Activated naive CD8-positive, alpha-beta T cell treated with anti-CD3 and anti-CD28 coated beads, Interleukin-2, amount 50 U/mL, for 24 hours (primary cell): ENCODE measurements at places on chromosomes 13 and 19.

- no peak for DNase-seq
- no peaks in the 10 kb centered on the region for H3K4me1 ChIP-seq
- H3K4me3 ChIP-seq, result no peak overlapping the region
- peaks cover 2% of the 10 kb centered on the region for H3K36me3 ChIP-seq
- no peak overlapping the region for H3K27ac ChIP-seq
Measured at GRCh38 chr13:73268306-73268705, 209.5 kb downstream of the KLF5 start.

DNA sequence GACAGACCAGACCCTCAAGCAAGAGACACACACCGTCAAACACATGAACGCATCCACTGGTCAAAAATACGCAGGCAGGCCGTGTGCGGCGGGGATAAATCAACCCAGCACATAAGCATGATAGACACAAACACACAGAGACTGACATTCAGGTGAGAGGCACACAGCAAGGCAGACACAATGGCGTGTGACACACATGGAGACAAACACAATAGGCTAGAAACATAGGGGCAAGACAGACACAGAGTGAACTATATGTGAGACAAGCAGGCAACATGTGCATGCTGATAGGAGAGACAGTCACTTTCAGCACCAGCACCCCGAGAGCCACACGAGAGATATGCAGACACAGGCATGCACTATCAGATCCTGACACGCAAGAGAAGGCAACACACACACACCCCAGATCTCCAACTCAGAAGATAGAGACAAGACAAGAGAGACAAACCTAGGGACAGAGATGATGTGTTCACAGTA is 6.9 kb upstream of the JUNB start:
- no peaks in the 10 kb centered on the region for H3K36me3 ChIP-seq
- H3K27ac ChIP-seq, result no peak overlapping the region
- DNase-seq, result no peak
- H3K4me3 ChIP-seq, result no peak overlapping the region

GRCh38 chr19:782185-782877 is 14.9 kb upstream of the PTBP1 start:
- no peak overlapping the region for H3K27ac ChIP-seq
- H3K4me3 ChIP-seq, result no peak overlapping the region
- no peak for DNase-seq
- H3K27me3 ChIP-seq, result peaks cover 4% of the 10 kb centered on the region
- H3K4me1 ChIP-seq, result no peaks in the 10 kb centered on the region
- H3K36me3 ChIP-seq, result no peaks in the 10 kb centered on the region

DNA sequence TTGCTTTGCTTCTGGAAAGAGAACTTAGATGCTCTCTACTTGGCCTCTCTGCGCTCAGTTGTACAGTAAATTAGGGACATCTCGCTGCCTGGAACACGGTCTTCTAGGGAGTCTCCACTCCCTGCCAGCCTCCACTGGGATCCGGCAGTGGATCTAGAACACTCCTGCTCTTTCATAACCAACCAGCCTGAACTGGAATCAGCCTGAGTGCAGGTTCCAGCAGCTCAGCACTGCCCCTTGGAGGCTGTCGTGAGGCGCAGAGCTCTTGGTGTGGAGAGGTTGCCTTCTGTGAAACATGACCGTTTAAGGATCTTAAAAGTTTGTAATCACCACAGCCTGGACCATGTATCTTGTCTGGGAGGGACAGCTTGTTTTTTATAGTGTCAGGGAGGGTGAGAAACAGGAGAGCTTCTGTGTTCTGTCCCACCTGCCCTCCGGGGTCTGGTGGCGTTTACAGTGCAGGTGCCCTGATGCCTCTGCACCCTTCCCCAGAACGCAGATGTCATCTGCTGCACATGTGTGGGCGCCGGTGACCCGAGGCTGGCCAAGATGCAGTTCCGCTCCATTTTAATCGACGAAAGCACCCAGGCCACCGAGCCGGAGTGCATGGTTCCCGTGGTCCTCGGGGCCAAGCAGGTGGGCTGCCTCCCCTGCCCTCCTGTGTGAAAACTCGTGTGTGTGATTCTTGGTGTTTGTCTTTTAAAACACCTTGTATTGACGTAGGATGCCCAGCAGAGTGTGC is 24.8 kb downstream of the UPF1 start:
- H3K4me1 ChIP-seq, result no peaks in the 10 kb centered on the region
- no peak overlapping the region for H3K27ac ChIP-seq
- H3K27me3 ChIP-seq, result no peaks in the 10 kb centered on the region
- H3K4me3 ChIP-seq, result no peak overlapping the region
- H3K36me3 ChIP-seq, result peaks cover 36% of the 10 kb centered on the region

DNA sequence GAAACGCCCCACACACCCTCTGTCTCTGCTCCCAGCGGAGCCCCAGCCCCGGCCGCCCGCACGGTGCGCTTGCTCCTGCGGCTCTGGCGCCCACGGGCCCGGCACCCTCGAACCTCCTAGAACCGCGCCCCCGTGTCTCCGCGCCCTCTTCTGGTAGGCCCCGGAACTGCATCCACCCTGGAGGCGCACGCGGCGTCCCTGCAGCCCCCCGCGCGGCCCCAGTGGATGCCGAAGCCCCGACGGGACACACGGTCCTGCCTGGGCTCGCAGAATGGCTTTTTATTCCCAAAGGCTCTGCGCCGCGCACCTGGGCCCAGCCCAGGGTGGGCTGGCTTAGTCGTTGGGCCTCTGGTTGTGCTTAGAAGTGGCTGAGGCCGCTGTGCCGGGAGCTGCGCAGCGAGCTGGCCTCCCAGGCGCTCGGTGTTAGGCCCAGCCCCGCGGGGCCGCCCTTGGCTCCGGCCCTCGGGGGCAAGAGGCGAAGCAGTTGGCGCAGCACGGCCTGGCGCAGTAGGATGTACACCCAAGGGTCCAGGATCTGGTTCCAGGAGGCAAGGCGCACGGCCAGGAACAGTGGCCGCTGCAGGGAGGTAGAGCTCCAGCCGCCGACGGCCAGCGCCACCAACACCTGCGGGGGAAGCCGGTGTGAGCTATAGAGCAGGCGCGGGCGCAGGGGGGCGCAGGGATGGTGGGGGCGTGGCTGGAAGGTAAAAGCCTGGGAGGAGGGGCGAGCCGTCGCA is 2.8 kb downstream of the PTGER1 start:
- peak; percentile 95 for DNase-seq
- peaks cover 32% of the 10 kb centered on the region for H3K4me1 ChIP-seq
- H3K27me3 ChIP-seq, result peaks cover 18% of the 10 kb centered on the region
- no peak overlapping the region for H3K27ac ChIP-seq
- H3K4me3 ChIP-seq, result no peak overlapping the region

- peaks cover 4% of the 10 kb centered on the region for H3K27me3 ChIP-seq
- H3K4me1 ChIP-seq, result peaks cover 58% of the 10 kb centered on the region
- no peaks in the 10 kb centered on the region for H3K36me3 ChIP-seq
- no peak overlapping the region for H3K4me3 ChIP-seq
- DNase-seq, result no peak
- no peak overlapping the region for H3K27ac ChIP-seq
Measured at GRCh38 chr13:48888613-48889012, 87.1 kb upstream of the FNDC3A start.

- no peak overlapping the region for H3K27ac ChIP-seq
- H3K4me3 ChIP-seq, result no peak overlapping the region
- H3K27me3 ChIP-seq, result peaks cover 67% of the 10 kb centered on the region
- H3K36me3 ChIP-seq, result no peaks in the 10 kb centered on the region
- DNase-seq, result no peak
Measured at GRCh38 chr19:11265785-11266236, 3.5 kb upstream of the DOCK6 start.

DNA sequence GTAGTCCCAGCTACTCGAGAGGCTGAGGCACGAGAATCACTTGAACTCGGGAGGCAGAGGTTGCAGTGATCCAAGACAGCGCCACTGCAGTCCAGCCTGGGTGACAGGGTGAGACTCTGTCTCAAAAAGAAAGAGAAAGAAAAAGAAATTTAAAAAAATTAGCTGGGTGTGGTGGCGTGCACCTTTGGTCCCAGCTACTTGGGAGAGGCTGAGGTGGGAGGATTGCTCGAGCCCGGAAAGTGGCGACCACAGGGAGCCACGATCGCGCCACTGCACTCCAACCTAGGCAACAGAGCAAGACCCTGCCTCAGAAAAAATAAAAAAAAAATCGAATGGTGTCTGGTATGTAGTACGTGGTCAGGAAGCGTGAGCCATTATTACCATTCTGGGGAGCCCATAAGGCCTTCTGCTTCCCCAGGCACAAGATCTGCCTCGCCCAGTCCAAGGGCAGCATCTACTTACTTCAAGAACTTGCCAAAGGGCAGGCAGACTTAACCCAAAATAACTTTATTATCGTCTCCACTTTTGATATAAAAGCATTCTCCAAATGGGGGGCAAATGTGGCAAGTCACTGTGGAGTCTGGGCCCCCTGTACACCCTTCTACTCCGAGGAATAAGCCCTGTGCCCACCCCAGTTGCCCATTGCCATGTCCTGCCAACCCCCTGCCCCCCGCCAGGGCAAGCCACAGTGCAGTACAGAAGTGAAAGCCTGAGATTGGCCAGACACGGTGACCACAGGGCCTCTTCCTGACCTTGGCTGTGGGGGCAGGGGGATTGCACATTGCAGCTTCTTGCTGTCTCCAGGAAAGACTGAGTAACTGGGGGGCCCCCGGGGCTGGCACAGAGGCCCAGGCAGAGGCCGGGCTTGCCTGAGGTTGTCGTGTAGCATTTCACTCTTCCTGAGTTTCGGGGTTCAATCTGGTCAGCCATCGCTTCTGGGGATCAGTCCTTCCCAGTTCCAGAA is 12.6 kb downstream of the CCL25 start:
- peaks cover 2% of the 10 kb centered on the region for H3K36me3 ChIP-seq
- no peak overlapping the region for H3K4me3 ChIP-seq
- no peaks in the 10 kb centered on the region for H3K27me3 ChIP-seq

DNA sequence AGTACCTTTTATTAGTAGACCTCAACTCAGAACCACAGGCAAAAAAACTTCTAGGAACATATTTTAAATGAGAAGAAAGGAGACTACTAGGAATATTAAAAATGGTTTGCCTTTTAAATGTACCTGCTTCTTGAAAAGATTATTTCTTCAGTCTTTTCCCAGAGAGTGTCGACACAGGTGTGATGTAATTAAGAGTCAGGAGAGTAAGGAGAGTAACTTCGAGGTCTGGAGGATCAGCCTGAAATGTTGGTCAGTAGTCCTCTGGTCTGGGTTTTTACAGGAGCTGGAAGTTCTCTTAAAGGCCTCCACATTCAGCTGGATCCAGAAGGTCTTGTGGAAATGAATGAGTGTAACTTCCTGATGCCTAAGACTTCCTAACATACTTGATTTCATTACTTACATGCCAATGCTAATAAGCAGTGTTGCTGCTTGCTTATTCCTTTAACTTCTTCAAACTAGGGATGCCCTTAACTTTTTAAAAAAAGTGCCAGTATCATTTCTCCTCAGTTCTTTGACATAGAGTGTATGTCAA is at the start of gene KCTD4:
Gene KCTD4, minus strand, starts transcription at position 345 of the 532 bp plus-strand sequence. CDS start 6,478 bp downstream, outside the sequence.
- peaks cover 18% of the 10 kb centered on the region for H3K36me3 ChIP-seq
- DNase-seq, result no peak
- peaks cover 22% of the 10 kb centered on the region for H3K4me1 ChIP-seq
- H3K4me3 ChIP-seq, result no peak within 1 kb of the TSS

GRCh38 chr13:22126433-22127021 is 455.7 kb downstream of the FGF9 start:
- H3K4me1 ChIP-seq, result peaks cover 66% of the 10 kb centered on the region
- DNase-seq, result no peak
- peak overlapping the region; percentile 12 for H3K4me3 ChIP-seq
- H3K27ac ChIP-seq, result peak overlapping the region; percentile 32

DNA sequence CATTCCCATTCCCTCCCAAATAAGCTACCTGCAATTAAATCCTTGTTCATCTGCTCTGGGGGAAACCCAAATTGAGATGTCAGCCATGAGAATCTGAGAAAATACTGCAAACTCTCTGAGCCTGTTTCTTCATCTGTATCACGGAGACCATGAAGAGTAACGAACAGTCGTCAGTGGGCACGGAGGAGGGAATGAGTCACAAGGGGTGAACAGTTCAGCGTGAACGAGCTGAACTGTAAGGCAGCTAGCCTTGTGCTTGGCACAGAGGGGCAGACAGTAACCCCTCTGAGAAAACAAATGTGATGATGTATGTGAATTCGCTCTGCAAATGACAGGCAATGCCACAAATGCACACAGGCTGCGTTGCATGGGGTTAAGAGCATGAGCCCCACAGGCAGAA is 288.7 kb downstream of the FOXO1 start:
- peaks cover 6% of the 10 kb centered on the region for H3K36me3 ChIP-seq
- peak overlapping the region; percentile 55 for H3K27ac ChIP-seq
- H3K4me1 ChIP-seq, result peaks cover 45% of the 10 kb centered on the region
- no peaks in the 10 kb centered on the region for H3K27me3 ChIP-seq

- H3K4me3 ChIP-seq, result no peak overlapping the region
- H3K4me1 ChIP-seq, result peaks cover 4% of the 10 kb centered on the region
- no peaks in the 10 kb centered on the region for H3K36me3 ChIP-seq
- H3K27ac ChIP-seq, result no peak overlapping the region
Measured at GRCh38 chr13:94309997-94310855, 169.3 kb downstream of the DCT start.

GRCh38 chr13:92833071-92833470 is 393.5 kb upstream of the GPC6 start:
- no peak overlapping the region for H3K4me3 ChIP-seq
- no peaks in the 10 kb centered on the region for H3K27me3 ChIP-seq
- no peak overlapping the region for H3K27ac ChIP-seq
- DNase-seq, result no peak
- no peaks in the 10 kb centered on the region for H3K4me1 ChIP-seq

GRCh38 chr13:111627596-111627995 is 307.2 kb downstream of the TEX29 start:
- no peaks in the 10 kb centered on the region for H3K36me3 ChIP-seq
- H3K27ac ChIP-seq, result no peak overlapping the region
- DNase-seq, result no peak
- no peaks in the 10 kb centered on the region for H3K27me3 ChIP-seq
- H3K4me1 ChIP-seq, result no peaks in the 10 kb centered on the region

DNA sequence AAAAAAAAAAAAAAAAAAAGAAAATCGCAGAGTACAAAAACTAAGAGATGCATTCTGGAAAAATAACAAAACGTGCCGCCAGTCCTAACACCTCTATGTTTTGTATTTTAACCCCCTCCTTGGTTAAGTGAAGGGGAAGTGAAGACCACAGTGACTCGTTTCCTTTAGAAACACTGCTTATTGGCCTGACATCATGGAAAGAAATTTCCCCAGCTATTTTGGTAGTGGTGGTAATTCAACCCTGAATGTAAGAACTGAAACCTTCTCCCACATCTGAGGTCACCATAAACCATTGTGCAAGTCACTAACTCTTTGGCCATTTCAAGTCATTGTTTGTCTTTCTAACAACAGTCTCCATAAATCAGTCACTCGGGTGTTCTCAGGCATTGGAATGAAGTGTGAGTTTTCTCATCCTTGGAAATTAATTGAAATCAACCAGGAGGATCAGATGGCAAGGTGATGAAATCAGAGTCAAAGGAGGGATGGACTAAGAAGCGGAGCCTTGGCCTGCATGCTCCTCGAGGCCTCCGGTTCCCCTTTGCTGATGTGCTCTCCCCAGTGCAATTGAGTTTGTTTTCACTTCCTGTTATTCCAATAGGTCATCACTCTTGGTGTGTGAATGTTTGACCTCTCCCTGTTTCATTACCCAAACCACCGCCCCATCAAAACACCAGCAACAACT is 443.9 kb downstream of the FGF9 start:
- DNase-seq, result peak; percentile 26
- peak overlapping the region; percentile 91 for H3K27ac ChIP-seq
- H3K4me3 ChIP-seq, result peak overlapping the region; percentile 8
- H3K36me3 ChIP-seq, result peaks cover 20% of the 10 kb centered on the region
